ENCODE measurements at places on chromosomes 6 and 20. TPM values are rescaled to one million over a fixed set of nuclear protein-coding genes. Genes with fewer than 3 reads are reported as not detected.

- DNase-seq, result no peak
Measured at GRCh38 chr6:168364793-168365421, 45.3 kb upstream of the DACT2 start.

DNA sequence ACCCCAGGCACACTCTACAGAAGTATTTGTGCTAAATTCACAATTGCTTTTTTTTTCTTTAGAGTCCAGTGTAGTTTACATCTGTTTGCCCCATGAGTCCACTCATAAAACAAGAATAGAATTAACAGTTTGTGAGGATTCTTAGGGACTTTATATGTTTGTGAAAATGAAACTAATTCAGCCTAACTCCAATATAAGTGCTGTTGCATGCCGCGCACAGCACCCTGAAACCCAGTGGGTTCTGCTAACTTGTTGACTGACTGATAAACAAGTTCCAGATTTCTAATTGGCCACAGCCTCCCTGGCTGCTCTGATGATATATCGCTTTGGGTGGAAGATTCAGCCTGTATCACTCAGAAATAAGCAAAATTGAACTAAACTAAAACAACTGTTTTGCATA lies 561.4 kb downstream of the PKHD1 start:
- DNase-seq, result no peak

LRFN2 gene
- not detected for total RNA-seq

LY6G6D gene
- not detected for total RNA-seq
